ENCODE measurements at places on chromosomes 11 and 22.

DNA sequence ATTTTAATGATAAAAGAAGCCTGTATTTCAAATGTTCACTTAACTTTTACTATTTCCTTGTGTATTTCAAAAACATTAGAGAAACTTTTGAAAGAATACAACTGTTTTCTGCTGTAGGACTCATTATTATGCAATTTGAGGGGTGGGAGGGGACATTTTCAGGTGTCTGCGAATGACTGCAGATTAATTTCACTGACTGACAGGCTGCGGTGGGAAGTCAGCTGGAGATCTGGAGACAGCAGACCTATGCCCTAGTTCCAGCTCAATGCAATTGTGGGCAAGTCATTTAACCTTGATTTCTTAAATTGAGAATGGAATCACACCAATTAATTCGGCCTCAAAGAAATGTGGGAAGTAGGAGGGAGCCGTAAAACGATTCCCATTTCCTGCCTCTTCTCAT is 128.7 kb downstream of the ARL14EP start:
- no peak for DNase-seq

DNA sequence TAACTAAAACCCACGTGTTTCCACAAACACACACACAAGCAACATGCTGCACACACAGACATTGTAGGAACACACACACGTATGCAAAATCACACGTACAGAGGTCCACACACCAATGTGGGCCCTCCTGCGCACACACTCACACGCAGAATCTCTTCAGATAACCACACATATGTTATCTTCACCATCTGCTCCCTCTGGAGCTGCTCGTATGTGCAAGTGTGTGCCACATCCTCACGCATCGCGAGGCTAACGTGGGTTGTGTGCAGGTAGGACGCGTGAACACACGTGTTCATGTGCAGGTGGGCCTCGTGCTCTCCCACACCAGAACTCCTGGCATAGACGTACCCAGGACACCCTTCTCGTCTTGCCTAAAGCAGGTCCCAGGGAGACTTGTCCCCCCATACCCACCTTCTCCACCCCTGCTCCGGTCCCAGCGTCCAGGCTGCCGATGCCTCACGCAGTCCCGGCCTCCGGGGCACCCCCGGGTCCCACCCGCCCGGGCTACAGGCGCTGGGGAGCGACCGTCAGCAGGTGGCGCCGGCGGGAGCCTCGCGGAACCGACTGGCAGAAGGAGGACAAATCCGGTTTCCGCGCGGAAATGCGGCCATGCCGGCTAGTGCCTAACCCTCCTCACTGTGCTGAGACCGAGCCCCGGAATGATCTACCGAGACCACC is 10.3 kb upstream of the IGSF9B start:
- DNase-seq, result no peak

DNA sequence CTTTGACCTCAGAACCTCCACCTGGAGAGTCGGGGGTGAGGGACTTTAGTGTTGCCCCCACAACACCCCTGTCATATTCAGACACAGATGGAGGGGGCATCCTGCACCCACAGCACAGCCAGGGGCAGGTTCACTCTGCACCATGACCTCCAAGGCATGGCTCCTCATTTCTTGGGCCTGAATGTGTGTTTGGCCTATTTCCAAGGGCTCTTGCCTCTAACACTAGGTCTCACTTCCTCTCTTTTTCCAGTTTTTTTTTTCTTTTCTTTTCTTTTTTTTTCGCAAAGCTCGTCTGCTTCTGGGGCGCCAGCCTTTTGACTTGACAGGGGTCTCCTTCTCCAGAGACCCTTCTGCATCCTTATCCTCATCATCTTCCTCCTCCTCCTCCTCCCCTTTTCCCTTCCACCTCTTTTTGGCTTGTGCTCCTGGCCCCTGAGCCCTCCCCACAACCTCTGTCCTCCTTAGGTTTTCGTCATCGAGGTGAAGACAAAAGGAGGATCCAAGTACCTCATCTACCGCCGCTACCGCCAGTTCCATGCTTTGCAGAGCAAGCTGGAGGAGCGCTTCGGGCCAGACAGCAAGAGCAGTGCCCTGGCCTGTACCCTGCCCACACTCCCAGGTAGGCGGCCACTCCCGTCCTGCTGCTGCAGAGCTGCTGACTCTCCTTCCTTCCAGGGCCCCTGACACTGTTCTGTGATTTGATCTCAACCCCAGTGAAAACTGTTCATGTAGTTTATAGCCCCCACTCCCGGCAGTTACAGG is 3.8 kb downstream of the NCF4 start:
- DNase-seq, result no peak

DNA sequence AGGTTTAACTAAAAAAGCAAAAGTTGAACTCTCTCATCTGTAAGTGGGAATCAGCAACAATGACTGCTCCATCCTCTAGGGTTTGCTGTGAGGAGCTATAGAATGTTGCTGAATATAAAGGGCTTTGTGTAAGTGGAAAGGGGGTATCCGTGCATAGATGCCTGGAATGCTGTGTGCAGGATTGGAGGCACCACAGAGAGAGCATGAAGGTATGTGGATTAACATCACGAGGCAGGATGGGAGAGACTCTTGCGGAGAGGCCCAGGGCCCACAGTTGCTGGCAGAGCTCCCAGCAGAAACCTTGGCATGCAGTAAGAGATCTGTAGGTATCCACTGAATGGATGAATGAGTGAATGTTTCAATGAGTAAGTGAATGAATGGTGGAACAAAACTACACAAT is 298.7 kb upstream of the DDI1 start:
- DNase-seq, result no peak

Measured in RWPE2 (cell line).